ENCODE measurements at places on chromosomes 2 and 18. TPM values are rescaled to one million over a fixed set of nuclear protein-coding genes. Genes with fewer than 3 reads are reported as not detected.

GRCh38 chr2:6872394-6872793 is 5.2 kb upstream of the RSAD2 start:
- DNase-seq, result no peak

GRCh38 chr18:25237571-25238267 is 114.2 kb downstream of the ZNF521 start:
- no peak for DNase-seq

DNA sequence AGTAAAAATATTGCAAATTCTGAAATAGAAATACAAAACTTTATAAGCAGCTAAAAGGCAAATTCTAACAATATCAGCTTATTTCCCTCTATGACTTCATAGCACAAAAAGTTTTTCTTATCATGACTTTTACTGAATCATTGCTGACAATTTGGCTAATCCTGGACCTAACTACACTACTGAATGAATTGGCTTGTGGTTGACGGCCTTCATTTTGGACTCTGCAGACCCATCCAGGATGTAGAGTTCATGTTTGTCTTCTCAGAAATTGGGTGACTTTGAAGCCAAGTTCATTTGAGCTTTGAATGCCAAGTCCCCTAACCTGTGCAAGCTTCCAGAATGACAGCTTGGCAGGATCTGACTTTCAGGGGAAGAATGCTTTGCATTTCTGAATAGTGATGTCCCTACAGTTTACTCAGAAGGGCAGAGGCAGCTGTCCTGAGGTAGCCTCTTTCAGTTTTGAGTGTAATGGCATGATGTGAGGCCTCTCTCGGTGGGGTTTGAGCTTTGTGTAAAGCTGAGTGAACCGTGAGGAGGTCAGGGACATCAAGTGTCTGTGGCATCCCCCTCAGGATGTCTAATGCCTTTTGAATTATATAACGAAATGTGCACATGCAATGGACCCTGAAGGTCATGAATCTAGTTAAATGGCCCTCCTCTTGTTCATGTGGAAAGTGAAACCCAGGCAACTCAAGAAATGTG is 48.0 kb downstream of the EFEMP1 start:
- DNase-seq, result no peak

DNA sequence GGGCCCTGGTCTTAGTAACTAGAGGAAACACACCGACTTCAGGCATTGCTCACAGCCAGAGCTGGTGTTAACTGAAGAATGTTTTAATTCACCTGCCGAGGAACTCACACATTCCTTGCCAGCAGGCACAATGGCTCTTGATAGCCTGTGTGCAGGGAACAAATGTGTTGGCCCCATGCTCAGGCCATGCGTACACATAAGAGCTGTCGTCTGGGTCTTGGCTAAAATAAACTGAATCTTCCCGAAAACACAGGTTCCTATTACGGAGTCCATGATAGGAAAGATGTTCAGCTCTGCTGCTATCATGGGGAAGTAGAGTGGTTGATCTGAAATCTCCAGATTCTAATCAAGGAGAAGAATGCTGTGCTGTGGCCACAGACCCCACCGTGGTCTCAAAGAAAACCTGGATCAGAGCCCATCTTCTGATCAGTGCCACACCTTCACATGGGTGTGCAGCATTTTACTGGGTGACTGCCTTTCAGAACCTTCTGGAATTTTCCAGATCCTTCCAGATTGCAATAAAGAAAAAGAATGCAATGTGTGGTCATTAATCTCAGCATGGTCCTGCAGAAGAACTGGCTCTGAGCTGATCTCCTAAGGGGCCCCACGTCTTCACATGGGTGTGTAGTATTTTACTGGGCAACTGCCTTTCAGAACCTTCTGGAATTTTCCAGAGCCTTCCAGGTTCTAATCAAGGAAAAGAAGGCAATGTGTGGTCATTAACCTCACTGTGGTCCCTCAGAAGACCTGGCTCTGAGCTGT is 17.2 kb downstream of the MBP start:
- no peak for DNase-seq

DNA sequence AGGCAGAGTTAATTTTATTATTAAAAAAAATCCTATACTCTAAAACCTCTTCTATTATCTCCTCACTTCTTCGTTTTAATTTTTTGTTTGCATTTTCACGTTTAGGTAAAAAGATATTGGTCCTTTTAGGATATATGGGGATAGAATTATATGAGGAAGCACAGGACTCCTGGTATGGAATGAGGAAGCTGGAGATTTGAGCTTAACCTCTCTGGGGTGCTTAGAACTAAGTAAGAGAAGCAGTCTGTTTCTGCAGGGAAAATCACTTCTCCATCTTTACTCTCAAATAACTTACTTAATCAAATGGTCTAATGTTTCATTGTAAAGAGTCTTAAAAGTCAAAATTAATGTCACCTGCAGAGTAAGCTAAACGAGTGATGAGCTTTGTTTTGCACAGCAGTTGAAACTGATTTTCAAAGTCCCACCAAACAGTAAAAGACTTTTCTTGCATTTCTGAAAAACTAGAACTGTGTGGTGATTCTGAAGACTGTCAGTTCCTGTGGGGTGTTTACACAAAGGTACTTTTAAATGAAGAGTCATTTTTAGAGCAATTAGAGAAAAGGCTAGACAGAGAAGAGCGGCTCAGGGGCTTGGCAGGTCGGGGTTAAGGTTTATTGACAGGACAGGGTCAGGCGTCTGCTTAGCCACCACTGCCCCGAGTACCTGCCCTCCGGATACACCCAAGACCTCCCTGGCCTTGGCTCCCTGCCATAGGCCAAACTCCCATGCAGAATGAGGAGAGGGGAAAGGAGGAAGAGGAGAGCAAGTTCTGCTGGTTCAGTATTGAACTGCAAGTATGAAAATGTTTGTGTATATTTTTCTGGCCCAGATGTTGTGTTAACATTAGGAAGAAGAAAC is 21.6 kb downstream of the METAP1D start:
- DNase-seq, result no peak

DNA sequence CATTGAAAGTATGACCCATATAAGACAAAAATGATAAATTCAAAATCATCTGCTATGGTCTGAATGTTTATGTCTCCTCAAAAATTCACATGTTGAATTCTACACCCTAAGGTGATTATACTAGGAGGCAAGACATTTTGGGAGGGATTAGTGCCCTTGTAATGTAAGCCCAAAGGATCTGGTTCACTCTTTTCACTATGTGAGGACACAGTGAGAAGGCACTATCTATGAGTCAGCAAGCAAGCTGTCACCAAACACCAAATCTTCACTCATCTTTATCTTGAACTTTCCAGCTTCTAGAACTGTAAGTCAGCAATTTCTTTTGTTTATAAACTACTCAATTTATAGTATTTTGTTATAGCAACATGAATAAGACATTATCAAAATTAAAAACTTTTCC is 284.7 kb upstream of the ZC3H15 start:
- DNase-seq, result no peak

DNA sequence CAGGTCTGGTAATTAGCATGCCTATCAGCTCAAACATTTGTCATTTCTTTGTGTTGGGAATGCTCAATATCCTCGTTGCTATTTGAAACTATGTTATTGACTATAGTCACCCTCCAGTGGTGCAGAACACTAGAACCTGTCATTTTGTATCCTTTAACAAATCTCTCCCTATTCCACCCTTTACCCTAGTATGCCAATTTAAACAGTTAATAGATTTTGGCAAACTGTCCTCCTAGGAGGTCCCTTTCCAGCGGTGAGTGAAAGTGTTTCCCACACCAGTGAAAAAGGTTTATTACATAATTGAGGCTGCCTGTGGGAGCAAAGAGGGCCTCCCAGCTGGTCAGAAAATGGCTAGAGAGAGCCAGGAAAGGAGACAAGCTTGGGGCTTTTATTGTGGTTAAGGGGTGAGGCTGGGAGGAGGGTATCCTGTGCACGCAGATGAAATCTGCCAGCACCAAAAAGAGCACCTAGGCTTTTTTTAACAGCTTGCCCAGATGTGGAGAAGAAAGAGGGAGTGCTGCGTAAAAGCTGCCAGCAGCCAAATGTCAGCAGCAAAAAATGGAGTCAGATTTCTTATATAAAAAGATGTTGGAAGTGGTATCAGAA is 1.8 kb upstream of the DRC1 start:
- DNase-seq, result no peak

DNA sequence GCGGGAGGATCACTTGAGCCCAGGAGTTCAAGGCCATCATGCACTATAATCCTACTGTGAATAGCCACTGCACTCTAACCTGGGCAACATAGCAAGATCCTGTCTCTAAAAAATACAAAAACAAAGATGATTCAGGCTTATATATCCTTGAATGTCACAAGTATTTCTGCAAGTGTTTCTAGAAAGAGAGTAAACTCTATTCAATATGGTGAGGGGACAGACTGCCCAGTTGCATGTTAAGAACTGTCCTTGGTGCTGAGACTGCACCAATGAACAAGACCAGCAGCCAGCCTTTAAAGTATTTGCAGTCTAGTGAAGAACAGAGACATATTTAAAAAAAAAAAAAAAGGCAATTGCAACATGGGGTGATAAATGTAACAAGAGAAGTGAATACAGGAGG is 16.4 kb downstream of the MAP3K19 start:
- DNase-seq, result no peak

DNA sequence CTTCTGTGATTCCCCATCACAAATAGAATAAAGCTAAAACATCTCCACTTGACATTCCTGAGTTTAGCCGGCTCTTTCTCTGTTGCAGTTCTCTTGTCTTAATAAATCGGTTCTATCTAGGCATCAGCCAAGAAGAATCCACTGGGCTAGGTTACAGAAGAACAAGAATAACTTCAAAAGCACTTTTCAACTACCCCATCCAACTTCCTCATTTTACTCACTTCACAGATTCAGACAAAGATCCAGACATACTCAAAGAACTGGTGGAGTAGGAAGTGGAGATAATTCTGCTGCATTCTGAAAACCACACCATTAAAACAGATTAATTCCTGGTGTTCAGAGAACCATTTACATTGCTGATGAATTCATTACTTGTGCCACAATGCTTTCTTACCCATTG is 9.6 kb upstream of the ALPK2 start:
- DNase-seq, result no peak

DNA sequence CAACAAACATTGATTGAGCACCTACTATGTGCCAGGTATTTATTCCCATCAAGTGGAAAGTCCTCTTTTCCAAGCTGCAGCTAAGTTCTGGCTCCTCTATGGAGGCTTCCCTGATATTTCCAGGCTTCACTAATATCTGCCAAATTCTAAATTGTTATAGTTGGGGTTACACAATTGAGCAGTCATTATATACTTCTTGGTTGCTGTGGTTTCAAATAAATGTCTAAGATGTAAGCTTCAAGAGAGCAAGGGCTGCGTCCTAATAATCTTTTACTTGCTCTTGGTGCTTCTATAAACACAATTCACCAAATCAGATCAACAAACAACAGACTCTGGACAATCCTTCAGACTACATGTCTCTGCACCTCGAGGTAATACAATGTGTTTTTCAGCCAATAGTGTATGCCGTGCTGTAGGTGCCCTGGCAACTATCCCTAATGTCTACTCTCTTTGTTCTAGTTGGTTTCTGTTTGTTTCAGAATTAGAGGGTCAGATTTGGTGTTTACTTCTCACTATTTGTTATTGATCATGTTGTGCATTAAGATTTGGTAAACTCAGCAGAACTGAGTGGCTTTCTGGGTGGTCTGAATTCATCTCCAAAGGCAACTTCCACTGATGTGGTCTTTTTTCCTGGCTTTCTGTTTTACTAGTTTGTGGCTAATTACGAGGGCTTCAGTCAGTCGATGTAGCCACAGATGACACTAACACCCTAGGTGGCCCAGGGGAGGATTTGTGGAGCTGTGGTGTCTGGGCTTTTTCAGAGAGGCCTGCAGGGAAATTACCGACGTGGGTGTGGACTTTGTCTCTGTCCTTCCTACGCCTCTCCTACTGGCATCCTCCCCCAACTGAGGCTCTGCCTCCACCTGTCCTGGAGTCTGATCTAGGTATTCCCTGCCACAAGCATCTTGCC is 50.4 kb downstream of the CDCA7 start:
- DNase-seq, result no peak

DNA sequence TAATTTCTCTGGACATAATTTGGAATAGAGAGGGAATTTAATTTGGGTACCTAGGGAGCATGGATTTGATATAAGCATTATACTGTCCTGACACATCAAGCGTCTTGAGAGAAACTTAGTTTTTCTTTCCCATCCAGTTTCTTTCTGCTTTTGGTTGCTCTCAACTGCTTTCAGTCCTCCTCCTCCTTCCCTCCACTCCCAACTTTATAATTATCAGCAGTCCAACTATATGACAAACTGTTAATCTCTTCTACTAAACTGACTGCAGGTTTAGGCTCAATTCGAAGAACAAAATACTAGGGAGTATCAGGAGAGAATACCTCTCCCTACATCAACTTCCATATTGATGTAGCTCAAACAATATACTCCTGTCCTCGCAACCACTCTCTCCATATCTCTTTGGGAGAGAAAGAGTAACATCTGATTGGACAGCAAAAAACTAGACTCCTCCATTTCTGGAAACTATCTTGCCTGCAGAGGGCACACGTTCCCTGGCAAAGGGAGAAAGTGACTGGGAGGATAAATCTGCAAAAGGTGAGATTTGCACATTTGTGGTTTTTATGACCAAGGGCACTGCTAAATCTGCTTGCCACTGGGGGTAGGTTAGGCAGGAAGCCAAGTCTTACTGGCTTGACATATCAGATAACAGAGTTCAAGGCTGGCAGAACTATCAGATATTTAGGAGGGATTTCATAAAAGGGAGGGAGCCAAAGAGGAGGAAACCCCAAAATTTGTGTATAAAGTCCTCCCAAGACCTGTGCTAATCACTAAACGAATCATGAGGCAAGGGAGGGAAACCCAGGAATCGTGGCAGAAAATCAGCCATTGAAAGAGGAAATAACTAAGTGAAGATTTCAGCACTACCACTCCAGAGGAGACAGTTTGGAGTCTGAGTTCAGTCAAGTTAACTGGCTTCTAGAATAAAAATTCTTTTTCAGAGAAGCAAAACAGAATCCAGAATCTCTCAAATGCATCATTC is 40.0 kb downstream of the ICA1L start:
- no peak for DNase-seq

DNA sequence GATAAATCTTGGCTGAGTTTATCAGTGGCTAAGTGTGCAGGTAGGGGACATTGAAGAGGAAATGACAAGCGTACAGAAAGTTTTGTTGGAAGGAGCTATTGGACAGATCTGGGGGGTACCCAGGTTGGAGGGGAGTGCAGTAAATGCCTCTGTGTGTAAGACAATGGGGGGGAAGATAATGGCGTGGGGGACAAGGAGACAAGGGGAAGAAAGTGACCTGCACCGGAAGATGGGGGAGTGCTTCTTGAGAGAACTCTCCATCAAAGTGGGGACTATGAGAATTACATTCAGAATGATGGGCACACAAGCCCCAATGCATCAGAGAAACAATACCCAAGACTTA is 190.0 kb downstream of the ALPK2 start:
- no peak for DNase-seq

DNA sequence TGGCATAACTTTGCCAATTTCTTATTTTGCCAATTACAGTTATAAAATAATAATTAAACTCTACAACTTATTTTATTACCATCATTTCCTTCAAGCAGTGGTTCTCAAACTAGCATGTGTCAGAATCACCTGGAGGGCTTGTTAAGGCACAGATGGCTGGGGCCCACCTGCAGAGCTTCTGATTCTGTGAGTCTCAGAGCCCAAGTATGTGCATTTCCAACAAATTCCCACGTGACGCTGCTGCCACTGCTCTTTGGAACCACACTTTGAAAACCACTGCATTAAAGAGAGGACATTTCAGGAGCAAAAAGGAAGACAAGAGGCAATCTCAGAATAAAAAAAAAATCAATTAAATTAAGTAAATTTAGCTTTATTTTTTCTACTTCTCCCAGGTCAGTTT is 94.0 kb upstream of the HNRNPA3 start:
- DNase-seq, result no peak

GRCh38 chr2:121343191-121343590 is 58.2 kb upstream of the TFCP2L1 start:
- no peak for DNase-seq

AQP12A gene
- not detected for polyA plus RNA-seq

SCN9A gene
- polyA plus RNA-seq, result 2.0 TPM

DCDC2C gene
- 0.91 TPM for polyA plus RNA-seq

CNTNAP5 gene
- polyA plus RNA-seq, result 0.13 TPM

Measured in H1 (cell line).